ENCODE measurements at places on chromosomes 4 and X. TPM values are rescaled to one million over a fixed set of nuclear protein-coding genes. Genes with fewer than 3 reads are reported as not detected.

- DNase-seq: no peak
Observed at GRCh38 chr4:122700178-122700725, 32.3 kb upstream of the BBS12 start.

The SYP gene
- 0.29 TPM for total RNA-seq

- no peak for DNase-seq
Observed at GRCh38 chr4:108270466-108271450, 102.0 kb upstream of the LEF1 start.

GRCh38 chr4:108426493-108426892 is 193.9 kb upstream of the RPL34 start:
- DNase-seq: peak; percentile 18

- peak; percentile 90 for DNase-seq
Observed at GRCh38 chr4:98546910-98547594, 111.4 kb downstream of the TSPAN5 start.

DNA sequence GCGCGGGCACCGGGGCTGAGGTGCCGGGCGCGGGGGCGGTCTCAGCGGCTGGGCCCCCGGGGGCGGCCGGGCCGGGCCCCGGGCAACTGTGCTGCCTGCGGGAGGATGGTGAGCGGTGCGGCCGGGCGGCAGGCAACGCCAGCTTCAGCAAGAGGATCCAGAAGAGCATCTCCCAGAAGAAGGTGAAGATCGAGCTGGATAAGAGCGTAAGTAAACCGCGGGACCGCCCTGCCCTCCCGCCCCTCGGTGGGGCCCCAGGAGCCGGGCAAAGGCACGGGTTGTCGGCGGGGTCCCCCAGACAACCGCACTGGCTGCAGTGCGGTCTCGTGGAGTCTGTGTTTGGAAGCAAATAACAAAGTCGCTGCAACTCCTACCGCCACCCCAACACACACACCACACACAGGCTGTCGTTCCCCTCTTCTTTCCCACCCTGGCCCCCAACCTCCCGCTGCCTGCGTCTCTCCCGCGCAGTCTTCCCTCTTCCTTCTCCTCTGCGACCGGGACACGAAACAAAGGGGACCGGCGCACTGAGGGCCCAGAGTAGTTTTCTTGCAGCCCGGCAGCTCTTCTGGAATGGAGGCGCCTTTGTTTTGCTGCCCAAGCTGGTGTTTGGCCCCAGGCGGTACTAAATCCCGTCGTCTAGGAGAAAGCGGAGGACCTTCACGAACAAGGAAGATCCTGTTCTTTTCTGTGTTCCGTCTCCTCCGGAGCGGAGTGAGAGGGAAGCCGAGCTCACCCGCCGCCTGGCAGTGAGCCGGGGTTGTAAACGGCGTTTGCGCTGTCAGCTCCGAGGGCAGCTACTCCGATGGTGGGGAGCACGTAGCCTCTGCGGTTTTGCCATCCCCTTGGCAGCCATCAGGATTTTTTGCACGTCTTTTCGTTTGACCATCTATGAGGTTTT is 788 bp downstream of the SAP30 start:
- DNase-seq: peak; percentile 90

DNA sequence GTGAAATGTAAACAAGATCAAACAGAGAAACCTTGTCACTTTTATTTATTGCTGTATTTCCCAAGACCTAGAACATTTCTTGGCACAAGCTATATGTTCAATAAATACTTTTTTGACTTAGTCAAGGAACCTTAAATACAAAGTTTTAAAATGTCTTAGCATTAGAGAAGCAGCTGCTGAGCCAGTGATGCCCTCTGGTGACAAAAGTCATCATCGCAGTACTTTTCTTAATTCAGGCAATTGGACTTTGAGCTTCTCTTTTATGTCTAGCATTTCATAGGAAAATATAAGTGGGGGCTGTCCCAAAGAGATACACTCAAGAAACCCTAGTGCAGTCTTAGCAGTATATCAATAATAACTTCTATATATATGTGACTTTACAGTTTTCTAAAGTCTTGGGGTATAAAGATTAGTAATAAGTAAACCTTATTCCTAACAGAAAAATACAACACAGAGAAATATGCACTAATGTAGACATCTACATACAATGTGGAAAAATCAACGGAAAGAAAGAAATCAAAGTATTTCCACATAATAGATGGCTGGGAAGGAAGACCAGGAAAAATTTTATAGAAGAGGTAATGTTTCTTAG is 118.4 kb downstream of the DTHD1 start:
- DNase-seq: no peak

GRCh38 chr4:153374442-153374841 is 30.0 kb downstream of the MND1 start:
- DNase-seq: no peak

- no peak for DNase-seq
Observed at GRCh38 chr4:10057023-10057395, 35.7 kb upstream of the SLC2A9 start.

DNA sequence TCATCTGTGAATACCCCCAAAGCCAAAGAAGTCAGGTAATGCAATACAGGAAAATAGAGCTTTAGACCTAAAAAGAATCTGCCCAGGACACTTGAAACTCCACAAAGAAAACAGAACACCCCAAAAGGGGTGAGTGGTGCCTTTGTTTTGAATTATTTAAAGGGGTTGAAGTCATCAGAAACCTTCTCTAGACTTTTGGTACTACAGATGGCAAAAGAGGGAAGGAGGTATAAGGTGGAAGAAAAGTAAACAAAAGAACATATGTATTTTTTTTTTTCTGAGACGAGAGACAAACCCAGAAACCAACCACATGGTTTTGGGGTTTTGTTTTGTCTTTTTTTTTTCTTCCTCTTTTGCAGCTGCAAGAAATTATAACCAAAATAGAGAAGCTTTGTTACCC is 1477.8 kb downstream of the C4orf33 start:
- DNase-seq: no peak

GRCh38 chr4:13849778-13850177 is 222.3 kb upstream of the BOD1L1 start:
- no peak for DNase-seq

DNA sequence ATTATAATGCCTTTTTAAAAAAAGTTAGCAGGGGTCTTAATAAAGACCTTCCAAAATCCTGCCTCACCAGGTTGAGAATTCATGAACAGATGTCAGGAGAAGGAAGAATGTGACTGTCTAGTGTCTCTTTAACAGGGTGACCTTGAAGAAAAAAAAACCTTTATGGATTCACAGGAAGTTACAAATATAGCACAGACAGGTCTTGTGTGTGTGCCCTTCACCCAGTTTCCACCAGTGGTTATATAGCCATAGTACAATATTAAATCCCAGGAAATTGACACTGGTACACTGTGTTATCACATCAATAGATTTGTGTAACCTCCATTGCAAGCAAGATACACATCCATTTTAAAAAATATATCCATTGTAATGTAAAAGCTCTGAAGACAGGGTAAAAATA is 43.7 kb downstream of the HADH start:
- peak; percentile 3 for DNase-seq

GRCh38 chr4:123922847-123923246 is 526.3 kb downstream of the SPRY1 start:
- no peak for DNase-seq

DNA sequence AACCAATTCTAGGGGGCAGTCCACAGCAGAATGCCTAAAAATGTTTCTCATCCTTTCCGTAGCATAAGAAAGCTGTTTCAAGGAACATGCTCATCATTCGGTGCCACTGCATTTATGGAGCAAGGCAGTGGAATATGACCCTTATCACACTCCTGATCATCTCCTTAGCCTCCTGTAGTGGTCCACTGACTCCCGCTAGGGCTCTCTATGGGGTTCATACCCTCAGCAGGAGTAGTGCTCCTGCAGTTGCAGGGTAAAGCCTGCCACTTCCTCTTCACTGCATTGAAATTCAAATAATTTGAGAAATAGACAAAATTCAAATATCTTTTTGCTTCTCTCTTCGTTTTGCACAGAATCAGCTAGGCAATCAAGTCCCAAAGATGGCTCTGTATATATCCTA is 107.0 kb downstream of the NDST3 start:
- no peak for DNase-seq

Measured in osteoblast (primary cell).